ENCODE measurements at places on chromosomes 7 and 10. TPM values are rescaled to one million over a fixed set of nuclear protein-coding genes. Genes with fewer than 3 reads are reported as not detected.
A peak's percentile ranks its signal among the peaks of the same experiment; 100 is the strongest.

- no peak for DNase-seq
Observed at GRCh38 chr7:132740176-132740575, 163.9 kb upstream of the PLXNA4 start.

GRCh38 chr10:55500931-55501559 is 700.0 kb upstream of the PCDH15 start:
- no peak for DNase-seq

GRCh38 chr10:111531690-111532089 is 454.9 kb downstream of the ADRA2A start:
- DNase-seq, result no peak

DNA sequence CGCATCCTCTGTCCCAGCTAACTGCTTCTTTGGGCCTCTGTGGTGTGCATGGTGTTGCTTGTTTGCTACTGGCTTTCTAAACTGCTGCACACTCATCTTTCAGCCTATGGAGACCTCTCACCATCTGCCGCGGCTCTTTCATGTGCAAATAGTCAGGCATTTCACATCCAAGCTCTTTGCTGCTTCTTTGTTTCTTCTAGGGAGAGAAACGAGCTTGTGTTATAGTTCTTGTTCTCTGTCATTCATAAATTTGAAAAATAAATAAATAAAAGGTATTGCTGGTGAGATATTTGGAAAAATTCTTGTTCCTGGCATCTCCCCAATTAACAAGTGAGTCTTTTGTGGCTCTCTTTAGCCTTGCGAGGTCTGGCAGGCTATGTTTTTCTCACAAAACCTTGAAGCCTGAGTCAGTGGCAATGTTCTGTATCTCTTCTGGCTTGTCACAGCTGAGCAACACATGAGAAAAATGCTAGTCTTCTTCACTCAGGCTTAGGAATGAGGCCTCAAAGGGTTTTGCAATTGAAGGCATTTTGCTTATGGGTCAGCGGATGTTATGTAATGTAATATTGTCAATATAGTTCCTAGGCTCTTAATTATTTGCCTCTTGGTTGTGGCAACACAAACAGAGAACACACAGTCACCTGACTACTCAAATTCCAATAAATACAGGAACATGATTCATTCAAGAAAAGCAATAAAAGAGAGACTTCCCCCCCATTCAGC is 274.0 kb downstream of the FRMD4A start:
- DNase-seq, result no peak

DNA sequence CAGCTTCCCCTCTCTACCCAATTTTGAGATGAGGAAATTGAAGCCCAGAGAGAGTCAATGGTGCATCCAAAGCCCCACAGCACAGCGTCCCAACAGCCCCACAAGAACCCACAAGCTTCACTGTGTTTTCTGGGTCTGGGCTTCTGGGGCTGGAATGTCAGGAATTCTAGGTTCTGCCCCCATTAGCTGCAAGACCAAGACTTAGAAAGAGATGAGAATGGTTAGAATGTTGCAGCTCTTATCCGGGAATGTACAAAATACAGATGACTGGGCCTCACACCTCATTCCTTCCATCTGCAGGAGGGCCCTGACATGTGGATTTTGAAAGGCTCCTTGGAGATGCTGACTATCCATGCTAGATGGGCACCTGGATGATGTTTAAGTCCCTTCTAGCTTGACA is 6.0 kb upstream of the SGPL1 start:
- no peak for DNase-seq

DNA sequence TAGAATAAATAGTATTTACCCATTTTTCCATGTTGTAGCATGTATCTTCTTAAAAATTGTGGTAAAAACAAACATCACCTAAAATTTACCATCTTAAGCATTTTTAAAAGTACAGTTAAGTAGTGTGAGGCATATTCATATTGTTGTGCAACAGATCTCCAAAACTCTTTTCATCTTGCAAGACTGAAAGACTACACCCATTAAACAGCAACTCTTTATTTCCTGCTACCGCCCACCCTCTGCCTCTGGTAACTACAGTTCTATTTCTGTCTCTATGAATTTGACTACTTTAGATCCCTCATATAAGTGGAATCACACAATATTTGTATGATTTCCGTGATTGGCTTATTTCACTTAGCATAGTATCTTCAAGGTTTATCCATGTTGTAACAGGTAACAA is 40.0 kb upstream of the AGBL3 start:
- DNase-seq, result no peak

- peak; percentile 35 for DNase-seq
Observed at GRCh38 chr7:15862016-15862780, 175.7 kb upstream of the MEOX2 start.

GRCh38 chr10:101494650-101495049 is 93.4 kb downstream of the POLL start:
- DNase-seq, result no peak

DNA sequence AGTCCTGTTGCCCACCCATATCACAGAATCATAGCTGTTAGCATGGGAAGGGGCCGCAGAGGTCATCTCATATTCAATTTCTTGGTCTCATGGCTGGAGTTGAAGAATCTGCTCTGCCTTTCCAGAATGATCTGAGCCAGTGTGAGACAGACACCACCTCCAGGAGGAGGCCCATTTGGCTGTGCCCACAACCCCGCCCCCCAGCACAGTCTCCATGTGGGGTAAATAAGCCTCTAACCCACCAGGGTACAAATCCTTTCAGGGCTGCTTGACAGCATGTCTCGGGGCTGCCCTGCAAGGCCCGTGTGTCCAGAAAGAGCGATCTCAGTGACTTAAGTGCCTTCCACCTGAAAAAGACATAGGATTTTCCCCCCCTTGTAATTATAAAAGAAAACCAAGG is 137.5 kb downstream of the DLG5 start:
- DNase-seq, result peak; percentile 21

GRCh38 chr10:30445711-30446110 is 11.7 kb downstream of the MAP3K8 start:
- no peak for DNase-seq

GRCh38 chr7:20651960-20652544 is 36.6 kb downstream of the ABCB5 start:
- DNase-seq, result no peak

DNA sequence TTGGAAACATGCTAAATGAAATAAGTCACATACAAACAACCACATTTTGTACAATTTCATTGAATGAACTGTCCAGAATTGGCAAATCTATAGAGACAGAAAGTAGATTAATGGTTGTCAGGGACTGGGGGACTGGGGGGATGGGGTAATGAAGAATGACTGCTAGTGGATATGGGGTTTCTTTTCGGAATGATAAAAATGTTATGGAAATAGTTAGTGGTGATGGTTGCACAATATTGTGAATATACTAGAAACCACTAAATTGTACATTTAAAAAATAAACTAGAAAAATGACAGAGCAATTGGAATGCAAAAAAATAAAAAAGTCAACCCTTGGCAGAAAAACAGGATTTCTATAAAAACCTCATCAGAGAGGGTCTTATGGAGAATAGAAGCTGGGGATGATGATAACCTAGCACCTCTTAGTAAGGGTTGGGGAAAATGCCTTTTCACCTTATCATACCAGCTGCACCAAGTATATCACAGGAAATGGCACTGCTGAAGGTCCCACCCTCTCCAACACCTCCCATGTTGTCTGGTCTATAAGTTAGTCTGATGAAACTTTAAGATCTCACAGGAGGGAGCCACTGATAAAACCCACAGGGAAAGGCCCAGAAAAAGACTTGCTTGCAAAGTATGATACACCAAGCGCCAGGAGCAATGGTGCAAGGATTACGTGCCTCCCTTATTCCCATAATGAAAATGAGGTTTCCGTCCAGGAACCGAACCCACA is 23.1 kb upstream of the JAZF1 start:
- no peak for DNase-seq

DNA sequence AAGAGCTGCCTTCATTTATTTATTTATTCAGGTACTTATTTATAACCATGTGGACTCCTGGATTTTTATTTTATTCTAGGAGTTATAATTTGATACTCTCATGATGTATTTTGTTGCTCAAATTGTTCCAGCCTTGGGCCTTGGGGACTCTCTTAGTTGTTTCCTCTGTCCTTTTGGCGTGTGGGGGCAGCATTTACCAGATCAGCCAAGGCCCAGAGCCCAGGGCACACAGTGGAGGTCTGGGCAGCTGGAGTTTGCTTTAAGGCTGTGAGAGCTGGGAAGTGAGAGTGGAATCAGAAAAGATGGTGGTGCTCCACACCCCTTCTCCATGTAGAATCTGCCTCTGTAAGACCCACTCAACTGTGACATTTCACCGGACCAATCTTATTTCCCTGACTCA is 398.9 kb downstream of the RPS24 start:
- no peak for DNase-seq

- DNase-seq, result no peak
Observed at GRCh38 chr7:37633048-37633447, 50.5 kb upstream of the GPR141 start.

- no peak for DNase-seq
Observed at GRCh38 chr10:73054286-73054685, 42.4 kb downstream of the P4HA1 start.

- no peak for DNase-seq
Observed at GRCh38 chr10:48511066-48511874, 93.6 kb downstream of the ARHGAP22 start.

GRCh38 chr7:81402227-81402626 is 367.6 kb downstream of the HGF start:
- DNase-seq, result no peak

GRCh38 chr7:30804078-30804661 is 33.0 kb downstream of the MINDY4 start:
- no peak for DNase-seq

DNA sequence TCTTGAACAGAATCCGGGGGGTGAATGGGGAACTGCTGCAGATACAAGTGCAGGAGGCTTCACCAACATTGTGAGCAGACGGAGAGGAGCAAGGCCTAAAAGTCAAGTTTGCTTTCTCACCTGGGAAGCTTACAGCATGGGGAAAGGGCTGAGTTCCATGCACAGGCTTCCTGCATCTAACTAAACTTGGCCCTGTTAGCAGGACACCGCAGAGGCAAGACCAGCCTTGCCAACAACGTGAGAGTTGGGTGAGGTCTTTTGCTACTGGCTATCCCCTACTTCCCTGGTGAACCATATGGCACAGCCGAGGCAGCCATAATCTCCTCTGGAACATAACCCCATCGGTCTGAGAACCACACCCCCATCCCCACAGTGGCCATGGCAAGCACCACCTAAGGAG is 14.2 kb upstream of the ADAM22 start:
- no peak for DNase-seq

GRCh38 chr10:128587689-128588088 is 461.5 kb upstream of the MKI67 start:
- DNase-seq, result no peak

DNA sequence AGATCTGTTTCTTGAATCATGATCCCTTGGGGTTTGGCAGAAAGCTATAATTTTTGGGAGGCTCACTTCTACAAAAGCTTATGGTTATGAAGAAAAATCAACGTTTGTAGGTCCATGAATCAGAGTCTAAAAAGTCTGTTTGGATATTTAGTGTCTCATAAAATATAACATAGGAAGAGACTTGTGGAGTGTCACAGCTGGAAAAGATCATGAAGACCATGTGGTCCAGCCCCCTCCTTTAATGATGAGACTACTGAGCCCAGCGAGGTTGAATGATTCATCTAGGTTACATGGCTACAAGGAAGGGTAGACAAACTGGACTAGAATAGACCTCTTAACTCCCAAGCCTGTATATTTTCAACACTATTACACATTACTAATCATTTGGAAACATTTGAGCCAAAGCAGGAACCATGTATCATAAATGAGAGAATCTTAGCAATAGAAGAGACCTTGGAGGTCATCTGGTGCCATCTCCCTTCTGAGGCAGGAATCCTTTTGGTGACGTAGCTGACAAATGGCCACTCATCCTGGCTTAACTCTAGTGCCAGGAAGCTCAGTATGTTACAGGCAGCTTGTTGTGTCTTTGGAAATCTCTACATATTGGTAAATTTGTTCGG is 152.5 kb downstream of the CREB5 start:
- DNase-seq, result no peak

GRCh38 chr10:93899109-93899508 is 5.3 kb downstream of the SLC35G1 start:
- no peak for DNase-seq

INTS15 gene
- 27.0 TPM for total RNA-seq

AKR1B15 gene
- 0.33 TPM for total RNA-seq

CPA5 gene
- not detected for total RNA-seq

SPDYE3 gene
- total RNA-seq, result not detected

ITIH2 gene
- total RNA-seq, result 0.10 TPM

ECHDC3 gene
- 9.6 TPM for total RNA-seq

LRMDA gene
- 25.7 TPM for total RNA-seq

ATP6V0A4 gene
- total RNA-seq, result not detected

UNC5B gene
- 7.9 TPM for total RNA-seq

AHR gene
- total RNA-seq, result 65.8 TPM

FAM25G gene
- not detected for total RNA-seq
